ENCODE measurements at places on chromosomes 7 and 10. TPM values are rescaled to one million over a fixed set of nuclear protein-coding genes. Genes with fewer than 3 reads are reported as not detected.

DNA sequence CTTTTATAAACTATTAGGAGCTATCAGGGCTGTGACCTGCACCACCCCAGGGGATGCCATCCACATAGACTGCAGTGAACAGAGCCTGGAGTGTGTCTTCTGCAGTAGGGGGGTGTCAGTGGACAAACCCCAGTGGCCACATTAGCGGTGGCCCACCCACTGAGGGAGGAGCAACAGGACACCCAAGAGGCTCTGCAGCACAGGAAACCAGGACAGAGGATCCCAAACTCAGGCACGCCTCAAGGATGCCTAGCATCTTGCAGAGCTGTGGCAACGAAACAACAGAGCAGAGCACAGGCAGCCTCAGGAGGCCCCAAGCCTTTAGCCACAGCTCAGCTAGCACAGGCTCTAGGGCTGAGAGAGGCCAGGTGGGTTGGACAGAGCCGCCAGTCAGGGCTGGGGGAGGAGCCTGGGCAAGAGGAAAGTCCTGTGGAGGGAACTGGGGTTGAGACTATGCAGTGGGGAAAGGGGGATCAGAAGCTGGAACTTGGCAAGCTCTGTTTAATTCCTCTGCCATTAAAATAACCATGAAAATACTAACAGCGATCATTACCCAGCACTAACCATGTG is 53.8 kb downstream of the GRID1 start:
- peaks cover 2% of the 10 kb centered on the region for H3K4me1 ChIP-seq
- no peak overlapping the region for H3K4me3 ChIP-seq
- no peaks in the 10 kb centered on the region for H3K27me3 ChIP-seq
- no peak for DNase-seq
- H3K36me3 ChIP-seq, result no peaks in the 10 kb centered on the region
- no peak overlapping the region for H3K27ac ChIP-seq

Gene AGR3
- total RNA-seq, result not detected

DNA sequence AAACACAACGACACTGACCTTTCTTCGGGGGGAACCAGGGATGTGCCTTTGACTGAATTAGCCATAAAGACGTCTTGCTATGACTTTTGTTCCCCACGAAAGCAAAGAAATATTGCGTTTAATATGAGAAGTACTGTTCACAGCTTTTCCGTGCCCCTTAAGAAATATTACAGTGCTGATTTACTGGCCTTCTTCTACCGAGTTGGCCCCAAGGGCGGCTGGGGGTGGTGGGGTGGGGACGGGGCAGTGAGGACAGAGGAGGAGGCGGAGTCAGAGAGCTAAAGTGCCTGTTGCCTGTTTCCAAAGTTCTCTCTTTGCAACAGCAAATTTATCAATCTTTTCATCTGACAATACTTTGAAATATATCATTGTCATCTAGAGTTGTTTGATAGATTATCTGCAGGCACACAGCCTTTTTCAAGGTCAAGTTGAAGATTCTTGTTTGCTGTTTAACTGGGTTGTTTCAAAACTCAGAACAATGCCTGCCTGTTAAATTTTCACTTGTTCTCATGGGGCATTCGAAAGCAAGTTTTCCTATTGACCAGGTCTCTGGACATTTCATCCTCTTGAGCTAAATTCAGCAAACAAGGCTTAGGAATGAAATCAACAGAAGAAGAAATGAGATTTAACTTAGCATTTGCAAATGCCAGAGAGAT is 9.0 kb downstream of the PTF1A start:
- H3K27ac ChIP-seq, result no peak overlapping the region
- no peak overlapping the region for H3K4me3 ChIP-seq
- H3K27me3 ChIP-seq, result peaks cover 42% of the 10 kb centered on the region
- no peaks in the 10 kb centered on the region for H3K4me1 ChIP-seq
- no peaks in the 10 kb centered on the region for H3K36me3 ChIP-seq

DNA sequence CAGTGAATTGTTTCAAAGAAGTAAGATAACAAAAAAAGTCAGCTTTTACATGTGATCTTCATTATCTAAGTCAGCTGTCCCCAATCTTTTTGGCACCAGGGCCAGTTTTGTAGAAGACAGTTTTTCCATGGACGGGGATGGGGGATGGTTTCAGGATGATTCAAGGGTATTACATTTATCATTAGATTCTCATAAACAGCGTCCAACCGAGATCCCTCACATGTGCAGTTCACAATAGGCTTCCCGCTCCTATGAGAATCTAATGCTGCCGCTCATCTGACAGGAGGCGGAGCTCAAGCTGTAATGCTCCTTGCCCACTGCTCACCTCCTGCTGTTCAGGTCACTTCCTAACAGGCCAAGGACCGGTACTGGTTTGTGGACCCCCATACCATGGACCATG is 607.5 kb downstream of the SUGCT start:
- H3K27me3 ChIP-seq, result 0 out of 2 replicates have a peak, but pooled peaks cover 7% of the 10 kb centered on the region
- H3K4me1 ChIP-seq, result no peaks in the 10 kb centered on the region
- no peaks in the 10 kb centered on the region for H3K36me3 ChIP-seq
- no peak overlapping the region for H3K27ac ChIP-seq
- H3K4me3 ChIP-seq, result no peak overlapping the region

DNA sequence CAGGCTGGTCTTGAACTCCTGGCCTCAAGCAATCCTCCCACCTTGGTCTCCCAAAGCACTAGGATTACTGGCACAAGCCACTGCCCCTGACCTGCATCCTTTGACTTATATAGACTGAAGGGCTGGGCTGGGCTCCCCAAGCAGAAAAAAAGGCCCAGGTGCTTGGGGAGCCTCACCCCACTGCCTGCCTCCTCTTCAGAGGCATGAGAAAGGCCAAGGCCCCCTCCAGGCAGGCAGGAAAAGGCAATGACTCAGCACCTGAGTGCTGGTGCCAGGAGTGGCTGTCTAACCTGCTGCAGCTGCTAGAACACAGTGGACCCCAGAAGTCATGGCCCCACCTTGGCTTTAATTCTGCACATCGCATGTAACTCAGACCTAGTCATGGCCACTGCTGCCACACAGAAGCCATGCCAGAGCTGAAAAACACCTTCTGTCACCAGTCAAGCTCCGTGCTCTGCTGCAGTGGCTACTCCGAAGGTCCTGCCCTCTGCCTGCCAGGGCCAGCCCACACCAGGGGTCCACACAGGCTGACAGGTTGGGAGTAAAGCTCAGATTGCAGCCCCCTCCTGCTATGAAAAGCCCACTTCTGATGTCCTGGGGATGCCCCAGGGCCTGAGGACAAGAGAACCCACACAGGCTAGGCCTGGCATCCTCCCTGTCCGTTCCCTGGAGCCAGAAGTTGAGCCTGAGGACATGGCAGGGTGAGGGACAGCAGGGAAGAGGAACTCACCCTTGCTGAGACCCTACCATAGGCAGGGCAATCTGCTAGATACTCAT is 48.5 kb downstream of the GRID1 start:
- no peaks in the 10 kb centered on the region for H3K27me3 ChIP-seq
- no peaks in the 10 kb centered on the region for H3K36me3 ChIP-seq
- H3K4me3 ChIP-seq, result no peak overlapping the region
- DNase-seq, result no peak
- peaks cover 4% of the 10 kb centered on the region for H3K4me1 ChIP-seq
- H3K27ac ChIP-seq, result no peak overlapping the region
